ENCODE measurements at places on chromosomes 3 and 15.

DNA sequence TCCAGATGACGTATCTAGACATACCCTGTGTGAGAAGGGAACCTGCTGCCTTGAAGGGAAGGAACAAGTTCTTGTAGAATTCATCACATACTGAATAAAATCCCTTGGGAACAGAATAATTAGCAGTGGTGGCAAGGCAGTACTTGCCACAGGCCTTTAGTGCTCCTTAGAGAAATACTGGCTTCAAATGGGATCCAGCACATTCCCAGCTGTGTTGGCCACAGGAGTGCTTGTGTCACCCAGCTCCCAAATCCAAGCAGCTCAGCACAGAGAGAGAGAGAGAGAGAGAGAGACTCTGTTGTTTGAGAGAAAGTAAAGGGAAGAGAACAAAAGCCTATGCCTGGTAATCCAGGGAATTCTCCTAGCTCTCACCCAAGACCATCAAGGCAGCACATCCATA lies 969.0 kb upstream of the ALCAM start:
- no peak for DNase-seq

DNA sequence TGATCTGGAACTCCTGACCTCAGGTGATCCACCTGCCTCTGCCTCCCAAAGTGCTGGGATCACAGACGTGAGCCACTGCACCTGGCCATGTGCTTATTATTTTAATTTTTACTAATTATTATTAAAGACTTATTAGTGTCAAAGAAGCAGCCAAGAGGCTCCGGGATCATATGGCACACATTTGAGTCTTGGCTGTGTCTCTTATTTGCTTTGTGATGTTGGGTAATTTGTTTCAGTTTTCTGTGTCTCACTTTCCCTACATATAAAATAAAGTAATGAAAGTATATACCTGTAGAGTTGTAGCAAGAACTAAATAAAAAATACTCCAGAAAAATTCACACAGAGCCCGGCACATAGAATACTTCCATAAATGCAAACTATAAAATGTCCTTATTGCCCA lies 238.0 kb upstream of the TBL1XR1 start:
- DNase-seq = no peak

DNA sequence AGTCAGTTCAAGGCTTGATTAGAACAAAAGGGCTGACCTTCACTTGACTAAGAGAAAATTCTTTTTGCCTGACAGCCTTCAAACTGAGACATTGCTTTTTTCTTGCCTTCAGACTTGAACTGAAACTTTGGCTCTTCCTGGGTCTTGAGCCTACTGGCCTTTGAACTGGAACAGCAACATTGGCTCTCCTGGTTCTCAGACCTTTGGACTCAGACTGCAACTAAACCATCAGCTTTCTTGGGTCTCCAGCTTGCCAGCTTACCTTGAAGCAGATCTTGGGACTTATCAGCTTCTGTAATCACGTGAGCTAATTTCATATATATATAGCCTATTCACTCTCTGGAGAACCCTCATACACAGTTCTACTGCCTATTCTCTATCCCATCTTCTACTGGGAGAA lies 19.5 kb upstream of the WDR49 start:
- DNase-seq = no peak

GRCh38 chr3:47001731-47002170 lies 22.3 kb downstream of the NBEAL2 start:
- DNase-seq = no peak

DNA sequence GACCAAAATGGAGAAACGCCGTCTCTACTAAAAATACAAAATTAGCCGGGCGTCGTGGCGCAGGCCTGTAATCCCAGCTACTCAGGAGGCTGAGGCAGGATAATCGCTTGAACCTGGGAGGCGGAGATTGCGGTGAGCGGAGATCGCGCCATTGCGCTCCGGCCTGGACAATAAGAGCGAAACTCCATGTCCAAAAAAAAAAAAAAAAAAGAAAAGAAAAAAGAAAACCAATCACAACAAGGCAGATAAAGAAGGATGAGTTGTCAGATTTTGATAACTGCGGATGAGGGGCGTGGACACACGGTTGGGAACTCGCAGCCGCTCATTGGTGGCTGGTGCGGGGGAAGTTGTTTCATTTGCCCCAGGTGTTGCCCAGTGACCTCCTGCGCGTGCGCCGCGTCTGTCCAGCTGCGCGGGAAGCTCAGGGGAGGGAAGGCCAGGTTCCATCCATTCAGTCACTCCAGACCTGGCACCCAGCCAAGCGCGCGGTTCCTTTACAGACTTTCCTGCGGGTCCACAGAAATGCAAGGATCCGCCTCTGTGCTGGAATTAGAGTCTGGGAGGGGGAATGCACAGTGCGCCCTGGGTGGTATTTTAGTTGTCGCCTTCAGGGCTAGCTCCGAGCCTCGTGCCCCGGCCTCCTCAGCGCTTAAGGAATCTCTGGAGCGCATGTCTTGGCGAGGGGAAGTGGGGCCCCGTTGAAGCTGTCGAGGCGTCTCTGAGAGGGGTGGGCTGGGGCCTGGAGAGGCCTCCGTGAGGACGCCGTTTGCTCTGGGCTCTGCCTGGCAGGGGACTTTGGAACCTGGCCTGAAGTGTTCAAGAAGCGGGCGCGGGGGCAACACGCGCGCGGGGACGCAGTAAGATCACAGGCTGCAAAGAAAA lies 708 bp upstream of the GCHFR start:
- no peak for DNase-seq

DNA sequence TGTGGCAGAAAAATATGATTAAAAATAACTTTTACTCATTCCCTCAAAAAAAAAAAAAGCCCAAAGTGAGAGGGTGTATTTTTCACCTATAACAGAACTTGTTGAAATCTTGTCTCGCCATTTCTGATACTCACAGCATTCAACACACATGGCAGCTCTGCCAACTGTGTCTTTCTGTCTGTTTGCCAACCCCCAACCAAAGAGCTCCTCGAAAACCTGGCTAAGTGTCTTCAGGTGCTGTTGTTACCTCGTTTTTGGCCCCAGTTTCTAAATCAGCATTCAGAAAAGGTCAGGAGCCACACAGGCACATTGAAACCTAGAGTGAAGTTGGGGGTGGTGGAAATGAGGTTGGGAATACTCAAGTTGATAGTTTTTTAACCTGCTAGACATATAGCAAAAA lies 123.5 kb downstream of the TMEM108 start:
- no peak for DNase-seq

GRCh38 chr15:89129816-89130134 lies 41.5 kb downstream of the ABHD2 start:
- no peak for DNase-seq

- no peak for DNase-seq
Observed at GRCh38 chr15:101255615-101256241, 3.9 kb upstream of the CHSY1 start.

DNA sequence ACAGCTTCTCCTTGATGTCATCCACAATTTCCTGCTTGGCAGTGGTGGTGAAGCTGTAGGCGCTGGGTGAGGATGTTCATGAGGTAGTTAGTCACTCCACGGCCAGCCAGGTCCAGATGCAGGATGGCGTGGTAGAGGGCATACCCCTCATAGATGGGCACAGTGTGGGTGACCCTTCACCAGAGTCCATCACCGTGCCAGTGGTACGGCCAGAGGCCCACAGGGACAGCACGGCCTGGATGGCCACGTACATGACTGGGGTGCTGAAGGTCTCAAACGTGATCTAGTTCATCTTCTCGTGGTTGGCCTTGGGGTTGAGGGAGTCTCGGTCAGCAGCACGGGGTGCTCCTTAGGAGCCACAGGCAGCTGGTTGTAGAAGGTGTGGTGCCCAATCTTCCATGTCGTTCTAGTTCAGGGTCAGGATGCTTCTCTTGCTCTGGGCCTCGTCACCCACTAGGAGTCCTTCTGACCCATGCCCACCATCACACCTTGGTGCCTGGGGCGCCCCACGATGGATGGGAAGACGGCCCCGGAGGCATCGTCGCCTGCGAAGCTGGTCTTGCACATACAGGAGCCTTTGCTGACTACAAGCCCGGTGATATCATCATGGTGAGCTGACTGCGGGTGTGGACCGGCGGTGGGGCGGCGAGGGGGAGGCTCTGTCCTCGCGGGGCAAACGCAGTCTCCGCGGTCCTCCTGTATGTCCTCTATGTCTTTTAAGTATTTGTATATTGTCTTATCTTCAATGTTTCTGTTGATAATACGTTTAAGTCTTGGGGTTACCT lies 1119.0 kb downstream of the NAALADL2 start:
- no peak for DNase-seq

DNA sequence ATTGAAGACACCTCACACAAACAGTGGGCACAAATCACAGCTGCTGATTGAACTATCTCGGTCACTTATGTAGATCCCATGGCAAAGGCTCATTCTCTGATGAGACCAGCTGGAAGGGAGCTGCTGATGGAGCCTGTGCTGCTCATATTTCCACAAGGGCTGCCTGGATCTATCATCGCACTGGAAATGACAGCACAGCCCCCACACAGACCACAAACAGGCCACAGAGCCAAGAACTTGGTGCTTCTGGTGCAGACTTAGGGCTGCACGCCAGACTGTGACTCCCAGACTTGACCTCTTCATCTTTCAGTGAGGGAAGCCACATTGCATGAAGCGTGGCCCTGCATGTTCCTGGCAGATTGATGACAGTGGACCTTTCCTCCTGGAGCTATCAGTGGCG lies 197.6 kb downstream of the MINAR1 start:
- no peak for DNase-seq

GRCh38 chr3:110311541-110311940 lies 760.1 kb upstream of the NECTIN3 start:
- no peak for DNase-seq

DNA sequence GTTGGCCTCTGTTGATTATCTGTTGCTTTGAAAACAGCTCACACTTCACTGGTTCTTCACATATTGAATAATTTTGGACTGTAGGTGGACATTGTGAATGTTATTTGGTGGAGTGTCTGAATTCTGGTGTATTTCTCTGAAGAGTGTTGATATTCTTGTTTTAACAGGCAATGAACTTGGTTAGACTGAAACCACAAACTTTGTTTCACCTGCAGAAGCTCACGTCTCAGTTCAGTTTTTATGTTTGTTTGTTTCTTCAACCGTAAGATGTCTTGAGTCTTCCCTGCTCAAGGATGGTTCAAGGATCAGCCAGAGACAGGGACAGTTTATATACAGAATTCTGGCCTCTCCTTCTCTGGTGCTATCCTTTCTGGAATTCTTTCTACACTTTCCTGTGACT lies 43.6 kb downstream of the C3orf20 start:
- no peak for DNase-seq

GRCh38 chr3:149796026-149796425 lies 3.7 kb upstream of the ANKUB1 start:
- no peak for DNase-seq

GRCh38 chr3:147423798-147424580 lies 14.8 kb downstream of the ZIC1 start:
- no peak for DNase-seq

DNA sequence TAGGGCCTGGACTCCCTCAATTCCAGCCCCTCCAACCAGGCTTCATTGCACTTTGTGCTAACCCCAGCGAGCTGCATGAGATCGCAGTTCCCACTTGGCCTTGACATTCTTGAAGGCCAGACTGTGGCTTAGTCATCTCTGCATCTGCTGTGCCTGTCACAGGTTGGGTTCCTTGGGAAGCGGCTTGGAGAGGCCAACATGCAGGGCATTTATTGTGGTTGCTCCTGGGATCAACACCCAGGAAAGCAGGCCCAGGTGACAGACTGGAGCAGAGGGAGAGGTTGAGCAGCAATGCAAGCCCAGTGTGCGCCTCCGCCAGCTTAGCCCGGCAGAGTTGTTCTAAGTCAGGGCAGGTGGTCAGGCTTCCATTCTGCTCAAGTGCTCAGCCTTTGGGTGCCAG lies 10.5 kb downstream of the ABCF3 start:
- DNase-seq = no peak

GRCh38 chr15:69265347-69265955 lies 33.3 kb upstream of the PAQR5 start:
- no peak for DNase-seq

GRCh38 chr3:157204880-157205279 lies 44.9 kb upstream of the CCNL1 start:
- no peak for DNase-seq

DNA sequence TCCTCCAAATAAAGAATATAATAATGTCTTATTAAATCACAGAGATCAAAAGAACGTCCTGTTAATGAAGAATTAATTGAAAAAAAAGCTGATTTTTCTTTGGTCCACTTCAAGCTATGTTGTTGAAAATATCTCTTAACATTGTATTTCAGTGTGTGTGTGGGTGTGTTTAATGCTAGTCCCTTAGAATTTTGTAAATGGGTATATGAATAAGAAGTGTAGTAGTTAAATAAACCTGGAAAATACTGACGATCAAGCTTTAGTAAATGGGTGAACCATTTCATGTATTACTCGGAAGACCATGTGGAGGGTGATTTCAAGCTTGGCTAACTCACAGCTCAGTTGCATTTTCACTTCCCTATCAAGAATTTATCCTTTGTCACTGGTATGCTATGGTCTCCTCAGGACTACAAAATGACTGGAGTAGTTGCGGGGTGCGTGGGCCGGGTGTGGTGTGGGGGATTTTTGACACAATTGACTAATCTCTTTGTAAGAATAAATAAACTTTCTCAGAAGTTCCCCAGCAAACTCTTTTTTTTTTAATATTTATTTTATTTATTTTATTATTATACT lies 586.4 kb downstream of the GRM7 start:
- DNase-seq = no peak

DNA sequence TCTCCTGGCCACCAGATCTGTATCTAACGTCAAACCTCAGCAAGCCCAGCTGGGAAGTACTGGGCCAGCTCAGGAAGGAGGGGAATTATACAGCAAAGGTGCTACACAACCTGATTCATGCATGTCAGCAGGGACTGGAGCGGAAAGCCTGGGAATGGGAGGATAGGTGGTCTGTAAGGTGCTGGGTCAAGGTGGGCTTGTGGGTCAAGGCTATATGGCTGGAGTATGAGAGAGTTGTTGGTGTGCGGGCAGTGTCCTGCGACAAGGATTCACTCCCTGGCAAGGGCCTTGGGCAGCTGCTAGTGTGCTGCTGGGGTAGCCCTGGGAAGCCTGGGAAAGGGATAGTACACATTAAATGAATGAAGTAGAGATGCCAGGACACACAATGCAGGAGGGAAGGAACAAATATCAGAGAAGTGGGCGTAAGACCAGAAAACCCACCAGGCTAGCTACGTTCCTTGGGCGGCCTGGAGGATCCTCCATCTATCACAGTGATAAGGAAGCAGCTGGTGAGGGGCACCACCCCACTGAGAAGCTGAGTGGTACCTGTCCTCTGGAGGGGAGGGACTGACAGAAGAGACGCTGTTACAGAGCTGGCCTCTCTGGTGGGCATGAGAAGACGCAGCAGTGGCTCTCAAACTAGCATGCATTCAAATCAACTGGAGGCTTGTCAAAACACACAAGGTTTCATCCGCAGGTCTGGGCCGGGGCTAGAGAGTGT lies 8.5 kb upstream of the SYNM start:
- no peak for DNase-seq

- no peak for DNase-seq
Observed at GRCh38 chr3:197561926-197562325, 6.2 kb upstream of the BDH1 start.

- DNase-seq = no peak
Observed at GRCh38 chr15:37903919-37904625, 30.4 kb upstream of the TMCO5A start.

- DNase-seq = no peak
Observed at GRCh38 chr3:197575362-197575761, 19.6 kb upstream of the BDH1 start.
